SIG-M5 (cell line): ENCODE measurements at places on chromosomes 5 and 9.

DNA sequence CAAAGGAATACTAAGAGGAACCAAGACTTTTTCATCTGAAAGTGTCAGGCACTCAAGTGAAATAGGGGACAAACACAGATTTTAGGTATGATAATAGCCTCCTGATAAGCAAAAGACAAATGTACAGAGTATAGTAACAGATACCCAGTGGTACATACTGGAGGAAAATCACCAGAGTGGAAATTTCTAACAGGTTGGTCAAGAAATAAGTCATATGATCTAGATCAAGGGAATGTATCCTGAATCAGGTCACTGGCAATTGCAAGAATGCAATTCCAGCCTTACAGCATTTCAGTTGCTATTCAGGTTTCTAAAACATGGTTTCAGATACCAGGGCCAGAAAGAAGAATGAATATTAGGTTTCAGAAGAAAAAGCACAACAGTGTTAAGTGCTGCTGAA, 82.2 kb upstream of the SLCO6A1 start:
- no peak for DNase-seq

GRCh38 chr9:104808035-104808614, 44.2 kb downstream of the NIPSNAP3B start:
- no peak for DNase-seq

- DNase-seq = no peak
Measured at GRCh38 chr9:15714746-15715145, 161.9 kb downstream of the CCDC171 start.

- DNase-seq = no peak
Measured at GRCh38 chr9:117073539-117074341, 341.1 kb downstream of the ASTN2 start.

GRCh38 chr5:102670224-102670836, 84.8 kb upstream of the PAM start:
- no peak for DNase-seq

GRCh38 chr5:6656680-6657079, 23.4 kb downstream of the SRD5A1 start:
- no peak for DNase-seq

GRCh38 chr5:168786147-168786546, 207.0 kb upstream of the PANK3 start:
- DNase-seq = no peak

- no peak for DNase-seq
Measured at GRCh38 chr5:59218424-59219045, 635.7 kb downstream of the RAB3C start.

DNA sequence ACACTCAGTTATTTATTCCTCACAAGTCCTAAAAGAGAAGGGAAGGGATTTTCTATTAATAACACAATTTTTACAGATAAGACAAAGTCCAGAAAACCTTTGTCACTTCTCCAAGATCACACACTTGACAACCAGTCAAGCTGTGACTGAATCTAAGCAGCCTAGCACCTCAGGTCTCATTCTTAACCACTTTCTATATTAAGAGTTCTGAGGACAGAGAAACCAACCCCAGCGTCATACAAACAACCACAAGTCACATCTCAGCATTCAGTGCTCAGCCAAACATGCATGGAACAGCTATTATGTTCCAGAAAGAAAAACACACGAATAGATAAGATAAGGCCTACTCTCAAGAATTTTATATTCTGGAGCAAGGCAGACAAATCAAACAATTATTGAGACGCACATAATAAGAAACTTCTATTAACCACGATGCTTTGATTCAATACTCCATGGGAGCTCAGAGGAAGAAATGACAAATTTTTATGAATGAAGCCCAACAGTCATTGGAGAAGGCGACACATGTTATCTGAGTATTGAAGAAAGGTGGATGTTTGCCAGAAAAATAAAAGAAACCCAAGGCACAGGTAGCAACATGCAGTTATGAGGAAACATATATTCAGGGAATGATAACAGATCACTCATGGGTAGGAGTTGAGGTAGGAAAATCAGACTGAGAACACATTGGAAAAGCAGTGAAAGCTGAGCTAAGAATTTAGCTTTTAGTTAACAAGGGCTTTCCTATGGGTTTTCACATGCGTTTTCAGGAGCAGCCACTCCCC, 113.1 kb downstream of the HTR4 start:
- DNase-seq = no peak

DNA sequence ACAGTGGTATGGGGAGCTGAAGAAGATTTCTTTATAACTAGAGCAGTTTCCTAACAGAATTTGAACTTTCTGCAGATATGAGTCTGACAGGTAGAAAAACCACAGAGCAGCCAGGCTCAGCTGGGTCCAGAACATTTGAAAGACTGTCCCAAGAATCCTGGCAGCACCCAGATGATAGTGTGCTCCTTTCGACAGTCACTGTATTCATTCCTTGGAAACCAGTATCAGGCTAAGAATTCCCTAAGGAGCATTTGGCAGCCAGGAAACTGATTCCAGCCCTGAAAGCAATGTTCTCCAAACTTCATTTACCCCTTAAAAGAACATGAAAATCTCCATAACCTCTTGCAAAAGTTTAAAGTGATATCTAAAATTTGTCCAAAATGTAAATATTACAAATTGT, 123.0 kb upstream of the MTAP start:
- no peak for DNase-seq

- no peak for DNase-seq
Measured at GRCh38 chr5:115532517-115532916, 12.1 kb downstream of the FEM1C start.

GRCh38 chr5:160921423-160922285, 69.6 kb upstream of the ATP10B start:
- DNase-seq = no peak

GRCh38 chr5:94267350-94267899, 351.0 kb downstream of the KIAA0825 start:
- DNase-seq = no peak

- DNase-seq = no peak
Measured at GRCh38 chr5:131589510-131590348, 45.3 kb downstream of the RAPGEF6 start.

GRCh38 chr5:103469288-103470040, 93.1 kb downstream of the NUDT12 start:
- no peak for DNase-seq

GRCh38 chr9:33993104-33993503, 55.6 kb downstream of the UBAP2 start:
- no peak for DNase-seq

- DNase-seq = no peak
Measured at GRCh38 chr9:90815944-90816357, 14.3 kb downstream of the SYK start.

GRCh38 chr9:95874303-95874988, 1.0 kb upstream of the ERCC6L2 start:
- no peak for DNase-seq

DNA sequence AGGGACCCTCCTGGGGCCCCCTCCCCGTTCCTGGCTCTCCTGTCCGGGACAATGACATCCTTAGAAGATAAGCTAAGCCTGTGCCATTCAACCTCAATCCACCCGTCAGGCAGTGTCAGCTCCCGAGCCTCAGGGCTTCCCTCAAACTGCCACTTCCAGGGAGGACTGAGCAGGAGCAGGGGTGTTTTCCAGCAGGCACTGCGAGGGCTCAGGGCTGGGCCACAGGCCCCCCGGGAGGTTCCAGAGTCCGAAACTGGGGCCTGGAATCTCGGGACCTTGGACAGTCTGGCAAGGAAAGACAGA, 26.2 kb downstream of the LHX3 start:
- DNase-seq = no peak

- DNase-seq = no peak
Measured at GRCh38 chr5:170265522-170265921, 32.1 kb downstream of the LCP2 start.

- no peak for DNase-seq
Measured at GRCh38 chr5:124512952-124513632, 233.3 kb downstream of the ZNF608 start.

- no peak for DNase-seq
Measured at GRCh38 chr9:68626526-68626925, 78.5 kb upstream of the PIP5K1B start.
